ENCODE measurements at places on chromosomes 12 and 14.
A peak's percentile ranks its signal among the peaks of the same experiment; 100 is the strongest.

- DNase-seq: no peak
These were observed 26.8 kb downstream of the CPSF6 start for GRCh38 chr12:69266036-69266635.

- DNase-seq: no peak
These were observed 15.5 kb upstream of the MEG3 start for GRCh38 chr14:100810435-100810834.

DNA sequence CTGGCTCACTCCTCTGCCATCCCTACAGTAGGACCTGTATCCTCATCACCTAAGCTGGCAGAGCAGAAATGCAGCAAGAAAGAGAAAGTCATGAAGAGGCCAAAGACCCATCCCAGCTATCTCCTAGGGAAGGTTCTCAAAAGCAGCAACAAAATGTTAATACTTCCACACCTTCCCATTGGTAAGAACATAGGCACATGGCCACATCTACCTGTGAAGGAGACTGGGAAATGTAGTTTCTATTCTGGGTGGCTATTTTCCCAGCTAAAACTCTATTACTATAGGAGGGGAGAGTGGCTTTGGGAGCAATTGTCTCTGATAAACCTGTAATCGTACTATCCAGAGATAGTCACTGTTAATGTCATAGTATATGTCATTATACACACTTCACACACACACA lies 13.7 kb upstream of the EIF2B2 start:
- no peak for DNase-seq

- DNase-seq: no peak
These were observed 17.1 kb upstream of the BICD1 start for GRCh38 chr12:32089586-32089985.

DNA sequence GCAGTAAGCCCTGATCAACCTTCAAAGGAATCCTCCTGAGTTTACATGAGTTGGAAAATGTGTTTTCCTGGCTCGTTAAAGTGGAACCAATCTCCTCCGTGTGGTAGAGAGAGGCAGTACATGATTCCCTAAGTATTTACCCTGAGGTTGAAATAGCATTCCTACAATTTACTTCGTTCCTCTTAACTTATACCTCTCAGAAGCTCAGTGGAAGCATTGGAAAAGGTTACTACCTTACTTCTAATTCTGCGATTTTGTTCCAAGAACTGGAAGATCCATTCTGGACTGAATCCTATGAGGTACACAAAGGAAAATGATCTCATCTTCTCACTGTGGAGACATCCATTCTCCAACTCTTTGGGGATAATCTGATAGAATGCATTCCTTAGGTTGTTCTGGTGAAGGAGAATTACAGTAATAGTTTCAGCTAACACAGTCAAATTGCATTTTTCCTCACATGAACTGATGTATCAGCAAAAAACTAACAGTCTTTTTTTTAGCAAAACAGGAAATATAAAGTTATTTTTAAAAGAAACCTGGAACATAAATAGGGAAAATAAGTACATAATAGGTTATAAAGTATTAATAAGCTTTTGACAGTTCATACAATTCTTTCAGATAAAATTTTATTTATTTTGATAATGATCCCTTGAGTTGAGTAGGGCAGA lies 475.6 kb downstream of the PDZRN4 start:
- no peak for DNase-seq

DNA sequence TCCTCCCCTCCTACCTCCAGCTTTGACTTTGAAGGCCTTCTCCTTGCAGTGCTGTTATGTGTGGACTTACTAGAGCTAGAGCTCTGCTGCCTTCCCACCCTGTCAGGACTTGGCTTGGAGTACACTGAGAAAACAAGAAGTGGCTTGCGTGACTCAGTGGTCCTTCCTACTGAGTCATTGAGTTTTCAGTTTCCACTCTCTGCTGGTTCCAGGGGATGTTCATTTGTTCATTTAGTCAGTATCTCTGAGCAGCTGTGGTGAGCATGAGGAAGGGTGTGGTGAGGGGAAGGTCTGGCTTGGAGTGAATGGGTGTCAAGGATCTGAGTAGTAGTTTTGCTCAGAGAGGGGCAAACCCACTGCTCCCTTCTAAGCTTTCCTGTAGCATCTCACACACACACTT lies 17.2 kb upstream of the ELK3 start:
- DNase-seq: peak; percentile 14

GRCh38 chr14:103474893-103475292 lies 47.7 kb downstream of the CKB start:
- no peak for DNase-seq

GRCh38 chr12:125245581-125246557 lies 180.6 kb downstream of the AACS start:
- no peak for DNase-seq

DNA sequence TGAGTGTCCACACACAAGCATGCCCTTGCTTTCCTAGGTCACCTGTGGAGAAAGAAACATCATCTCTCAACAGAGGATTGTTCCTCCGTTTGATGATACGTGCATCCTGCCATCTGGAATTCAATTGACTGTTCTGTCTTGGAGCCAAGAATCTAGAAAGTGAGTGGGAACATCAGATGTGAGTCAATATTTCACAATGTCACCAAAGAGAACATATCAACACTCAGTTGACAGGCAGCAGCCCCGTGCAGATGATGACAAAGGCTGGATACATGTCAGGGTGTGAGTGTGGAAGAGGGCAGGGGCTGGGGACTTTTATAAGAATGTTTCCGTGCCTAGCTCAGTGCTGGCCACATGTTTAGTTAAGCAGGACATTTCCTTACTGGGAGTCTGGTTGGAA lies 76.1 kb downstream of the TBC1D30 start:
- no peak for DNase-seq

DNA sequence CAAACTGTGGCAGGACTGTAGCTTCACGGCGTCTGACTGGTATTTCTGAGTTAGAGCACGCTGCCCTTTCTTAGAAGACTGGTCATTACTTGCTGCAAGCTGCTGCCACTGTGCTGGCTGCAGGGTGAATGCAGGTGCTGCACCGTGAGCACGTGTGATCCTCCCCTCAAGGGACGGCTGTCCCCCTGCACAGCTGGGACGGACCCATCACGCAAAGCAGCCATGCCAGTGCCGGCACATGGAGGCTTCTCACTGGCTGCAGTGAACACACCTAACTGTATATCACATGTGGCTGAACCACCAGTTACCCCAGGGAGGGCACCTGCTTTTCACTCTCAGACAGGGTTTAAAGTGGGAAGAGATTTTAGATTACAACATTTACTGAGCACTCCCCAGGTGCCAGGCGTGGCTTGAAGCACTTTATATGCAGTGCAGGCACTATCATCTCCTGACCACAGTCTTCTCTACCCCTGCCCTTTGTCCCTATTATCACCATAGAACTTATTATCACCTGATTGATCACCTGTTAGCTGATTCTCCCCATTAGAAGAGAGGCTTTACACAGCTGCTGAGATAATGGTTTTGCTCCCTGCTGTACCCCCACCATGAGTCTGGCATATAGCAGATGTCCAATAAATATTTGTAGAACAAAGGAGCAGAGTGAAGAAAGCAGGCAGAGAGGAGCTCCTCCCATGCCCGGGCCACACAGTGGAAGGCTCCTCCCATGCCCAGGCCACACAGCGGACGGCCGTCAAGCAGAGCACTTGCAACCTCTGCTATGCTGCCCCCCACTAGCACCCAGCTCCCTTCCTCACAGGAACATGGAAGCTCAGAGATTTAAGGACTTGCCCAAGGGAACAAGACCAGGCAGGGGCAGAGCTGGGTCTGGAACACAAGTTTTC lies 25.9 kb downstream of the SLC25A47 start:
- no peak for DNase-seq

DNA sequence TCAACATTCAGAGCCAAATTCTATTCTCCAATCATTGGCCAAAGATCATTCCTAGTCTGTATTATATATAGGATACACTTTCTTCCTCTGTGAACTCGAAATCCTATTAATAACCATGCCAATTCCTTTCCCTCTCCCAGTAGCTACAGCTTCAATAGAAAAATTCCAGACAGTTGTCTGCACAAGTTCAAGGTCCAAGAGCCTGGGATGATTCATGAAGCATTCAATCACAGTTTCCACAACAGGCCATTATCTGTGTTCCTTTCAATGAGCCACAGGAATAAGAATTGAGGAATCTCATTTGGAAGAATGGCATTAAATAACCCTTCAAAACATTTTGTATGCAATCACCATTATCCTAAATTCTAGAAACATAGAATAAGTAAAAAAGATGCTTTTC lies 437.4 kb downstream of the RMST start:
- no peak for DNase-seq

- DNase-seq: peak; percentile 55
These were observed 86.5 kb downstream of the TBX5 start for GRCh38 chr12:114319422-114319821.

- no peak for DNase-seq
These were observed 28.6 kb downstream of the FIGNL2 start for GRCh38 chr12:51819736-51820525.

- DNase-seq: no peak
These were observed 36.8 kb downstream of the ANKRD9 start for GRCh38 chr14:102472791-102473150.

- no peak for DNase-seq
These were observed 87.1 kb downstream of the ACACB start for GRCh38 chr12:109203480-109203879.

DNA sequence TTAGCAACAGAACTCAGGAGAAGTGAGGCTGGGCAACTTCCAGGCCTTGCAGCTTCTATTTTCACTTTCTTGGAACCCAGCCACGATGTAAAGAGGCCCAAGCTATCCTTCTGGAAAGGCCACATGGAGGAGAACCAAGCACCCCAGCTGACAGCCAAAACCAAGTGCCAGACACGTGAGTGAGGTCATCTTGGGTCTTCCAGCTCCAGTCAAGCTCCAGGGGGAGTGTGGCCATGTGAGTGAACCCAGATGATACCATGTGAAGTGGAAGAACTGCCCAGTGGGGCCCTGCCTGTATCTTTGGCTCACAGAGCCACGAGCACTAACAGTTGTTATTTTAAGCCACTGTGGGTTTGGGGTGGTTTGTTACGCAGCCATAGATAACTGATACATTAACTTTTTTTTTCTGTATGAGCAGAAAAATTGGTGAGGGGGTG lies 126.8 kb upstream of the MAP1LC3B2 start:
- no peak for DNase-seq

- no peak for DNase-seq
These were observed 3.5 kb upstream of the BDKRB1 start for GRCh38 chr14:96252323-96252998.

DNA sequence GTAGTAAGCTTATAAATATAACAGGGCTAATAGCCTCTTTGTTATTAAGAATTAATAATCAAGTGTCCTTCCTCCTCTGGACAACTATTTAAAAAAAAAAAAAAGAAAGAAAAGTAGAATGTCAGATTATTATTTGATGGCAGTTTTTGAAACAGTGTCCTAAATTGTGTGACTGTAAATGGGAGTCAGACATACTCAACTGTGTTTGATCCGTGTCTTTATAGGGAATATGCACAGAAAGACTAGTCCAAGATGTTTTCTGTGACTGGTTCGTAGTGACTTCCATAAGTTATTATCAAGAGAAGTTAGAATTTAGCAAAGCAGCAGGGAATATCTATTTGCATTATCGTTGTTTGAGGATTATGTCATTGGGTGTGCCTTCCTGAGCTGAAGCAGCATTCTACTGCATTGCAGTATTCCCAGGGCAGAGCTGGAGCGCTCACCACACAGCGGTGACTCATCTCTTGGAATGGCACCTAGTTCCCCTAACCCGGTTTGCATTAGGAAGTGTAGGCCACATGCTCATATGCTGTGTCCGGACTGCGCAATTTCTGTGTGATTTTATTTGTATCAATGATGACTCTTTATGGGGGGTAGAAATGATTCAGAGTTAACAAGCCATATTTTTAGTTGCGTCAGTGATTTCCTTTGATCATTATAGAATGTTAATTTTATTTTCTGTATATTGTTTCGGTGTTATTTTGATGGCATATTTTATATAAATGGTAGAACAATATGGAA lies 7.9 kb downstream of the DYNC1H1 start:
- peak; percentile 98 for DNase-seq

DNA sequence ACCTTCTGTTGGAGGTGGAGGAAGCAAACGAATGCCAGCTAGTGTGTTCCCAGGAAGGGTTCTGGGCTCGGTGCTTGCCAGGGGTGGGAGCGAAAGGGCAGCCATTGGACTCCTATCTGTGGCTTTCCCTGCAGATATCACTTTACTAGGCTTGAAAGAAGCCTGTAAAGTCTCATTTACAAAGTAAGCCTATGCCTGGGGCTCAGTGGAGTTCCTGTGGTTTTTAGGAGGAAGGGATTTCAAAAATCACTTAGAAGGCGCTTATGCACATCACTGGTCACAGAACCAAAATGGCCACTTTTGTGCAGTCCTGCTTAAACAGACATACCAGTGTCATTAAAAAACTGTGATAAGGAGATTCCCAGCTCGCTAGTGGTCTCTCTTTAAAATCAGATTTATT lies 22.7 kb downstream of the CLMN start:
- no peak for DNase-seq

- DNase-seq: no peak
These were observed 65.9 kb downstream of the RNFT2 start for GRCh38 chr12:116804051-116804450.

DNA sequence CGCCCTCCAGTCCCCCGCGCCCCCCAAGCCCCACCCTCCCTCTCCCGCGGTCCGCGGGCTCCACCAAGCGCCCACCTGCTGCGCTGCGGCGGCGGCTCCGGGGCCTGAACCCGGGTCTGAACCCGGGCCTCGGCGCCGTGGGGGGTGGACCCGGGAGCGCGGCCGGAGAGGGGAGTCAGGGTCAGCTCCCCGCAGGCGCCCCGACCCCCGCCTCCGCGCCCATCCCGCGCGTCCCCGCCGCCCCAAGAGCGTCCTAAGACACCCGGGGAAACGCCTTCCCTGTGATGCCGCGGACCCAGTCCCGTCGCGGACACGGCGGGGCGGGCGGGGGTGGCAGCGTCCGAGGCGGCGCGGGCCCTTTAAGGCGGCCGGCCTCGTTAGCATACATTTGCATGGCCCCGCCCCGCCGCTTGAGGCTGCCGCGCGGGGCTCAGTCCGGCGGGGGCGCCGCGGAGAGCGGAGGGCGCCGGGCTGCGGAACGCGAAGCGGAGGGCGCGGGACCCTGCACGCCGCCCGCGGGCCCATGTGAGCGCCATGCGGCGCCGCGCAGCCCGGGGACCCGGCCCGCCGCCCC lies at the start of gene MMP17:
TSS of gene MMP17 (plus strand) at position 433 of the 574 bp plus-strand sequence. CDS start at position 535, 102 bp downstream.
- no peak for DNase-seq

- DNase-seq: no peak
These were observed 8.1 kb upstream of the KRT4 start for GRCh38 chr12:52821826-52822660.

DNA sequence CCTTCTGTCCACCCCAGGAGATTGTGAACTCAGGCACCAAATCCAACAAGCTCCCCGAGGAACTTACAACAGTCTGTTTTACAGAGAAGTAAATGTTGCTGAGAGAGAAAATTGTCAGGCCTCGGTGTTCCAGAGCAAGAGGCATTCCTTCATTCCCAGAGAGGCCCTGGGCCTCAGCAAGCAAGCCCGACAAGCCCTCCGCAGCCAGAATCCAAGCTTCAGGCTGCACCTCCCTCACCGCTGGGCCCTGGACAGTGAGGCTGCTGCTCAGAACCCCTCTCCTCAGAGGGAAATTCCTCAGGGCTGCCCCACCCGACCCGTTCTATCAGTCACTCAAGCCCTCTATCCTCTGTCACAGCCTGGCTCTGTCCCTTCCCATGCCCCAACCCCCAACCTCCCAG lies 56.4 kb downstream of the ZFP36L1 start:
- no peak for DNase-seq
